ENCODE measurements at places on chromosomes 12 and 14.

- H3K4me3 ChIP-seq: peak overlapping the region; percentile 74
- no peak for DNase-seq
- peaks cover 4% of the 10 kb centered on the region for H3K36me3 ChIP-seq
Measured at GRCh38 chr14:64706119-64706592, 1.9 kb downstream of the PLEKHG3 start.

- peaks cover 30% of the 10 kb centered on the region for H3K36me3 ChIP-seq
- H3K4me1 ChIP-seq: no peaks in the 10 kb centered on the region
- H3K27ac ChIP-seq: no peak overlapping the region
- no peak for DNase-seq
Measured at GRCh38 chr12:109440851-109441490, 36.1 kb downstream of the KCTD10 start.

GRCh38 chr14:87065366-87065765 is 927.6 kb downstream of the GALC start:
- no peak overlapping the region for H3K4me3 ChIP-seq
- H3K4me1 ChIP-seq: no peaks in the 10 kb centered on the region
- H3K27ac ChIP-seq: no peak overlapping the region

DNA sequence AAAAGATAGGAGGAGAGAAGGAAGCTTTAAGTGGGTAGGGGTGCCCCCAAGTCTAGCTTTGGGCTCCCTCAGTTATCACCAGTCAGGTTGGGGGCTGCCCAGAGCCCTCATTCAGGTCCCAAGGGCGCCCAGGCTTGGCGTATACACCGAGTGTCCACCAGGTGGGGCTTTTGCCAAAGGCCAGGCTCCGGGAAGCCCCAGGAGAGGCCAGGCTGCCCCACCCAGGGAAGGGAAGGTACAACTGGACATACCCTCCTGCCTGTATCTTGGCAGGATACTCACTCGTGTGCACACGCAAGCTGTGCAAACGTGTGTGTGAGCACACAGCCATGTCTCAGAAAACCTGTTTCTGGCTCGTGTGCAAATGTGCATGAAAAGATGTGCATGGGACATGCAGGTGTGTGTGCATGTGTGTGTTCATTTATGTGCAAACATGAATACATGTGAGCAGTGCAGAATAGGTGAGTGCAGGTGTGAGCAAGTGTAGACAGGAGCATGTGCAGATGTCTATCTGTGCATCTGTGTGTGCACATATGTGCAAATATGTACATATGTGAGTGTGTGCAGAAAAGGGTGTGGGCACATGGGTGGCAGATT is 103.9 kb upstream of the MYL2 start:
- H3K27ac ChIP-seq: no peak overlapping the region
- H3K4me1 ChIP-seq: no peaks in the 10 kb centered on the region
- H3K4me3 ChIP-seq: no peak overlapping the region

DNA sequence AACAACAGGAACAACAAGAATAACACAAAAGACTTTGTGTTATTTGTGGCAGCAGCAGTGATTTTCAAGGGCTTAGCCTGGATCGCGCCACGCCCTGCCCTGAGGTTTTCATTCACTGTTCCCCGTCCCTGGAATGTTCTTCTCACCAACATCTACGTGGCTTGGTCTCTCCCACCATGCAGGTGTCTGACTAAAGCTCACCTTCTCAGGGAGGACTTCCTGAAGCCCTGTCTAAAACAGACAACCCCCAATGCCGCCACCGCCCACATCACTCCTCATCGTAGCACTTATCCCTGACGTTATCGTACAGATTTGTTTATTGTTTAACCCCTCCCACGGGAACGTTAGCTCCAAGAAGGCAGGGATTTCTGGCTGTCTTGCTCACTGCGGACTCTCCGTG is 40.4 kb downstream of the P2RX4 start:
- H3K27me3 ChIP-seq: no peaks in the 10 kb centered on the region
- no peak overlapping the region for H3K4me3 ChIP-seq
- no peaks in the 10 kb centered on the region for H3K4me1 ChIP-seq
- DNase-seq: no peak

GRCh38 chr14:93207468-93208308 is 632 bp downstream of the UBR7 start:
- H3K4me3 ChIP-seq: peak overlapping the region; percentile 95
- H3K4me1 ChIP-seq: peaks cover 3% of the 10 kb centered on the region
- H3K27ac ChIP-seq: peak overlapping the region; percentile 78
- DNase-seq: peak; percentile 49
- peaks cover 4% of the 10 kb centered on the region for H3K36me3 ChIP-seq
- no peaks in the 10 kb centered on the region for H3K27me3 ChIP-seq

- H3K27ac ChIP-seq: no peak overlapping the region
- peaks cover 5% of the 10 kb centered on the region for H3K4me1 ChIP-seq
- no peaks in the 10 kb centered on the region for H3K27me3 ChIP-seq
- DNase-seq: no peak
- no peaks in the 10 kb centered on the region for H3K36me3 ChIP-seq
Measured at GRCh38 chr12:11753150-11753499, 103.7 kb downstream of the ETV6 start.

- peaks cover 81% of the 10 kb centered on the region for H3K27me3 ChIP-seq
- H3K4me3 ChIP-seq: no peak overlapping the region
- no peaks in the 10 kb centered on the region for H3K36me3 ChIP-seq
- no peak overlapping the region for H3K27ac ChIP-seq
Measured at GRCh38 chr12:116882742-116883141, 1.5 kb upstream of the HRK start.

GRCh38 chr12:19125325-19125724 is 4.2 kb upstream of the PLEKHA5 start:
- no peaks in the 10 kb centered on the region for H3K36me3 ChIP-seq
- no peak overlapping the region for H3K4me3 ChIP-seq
- no peaks in the 10 kb centered on the region for H3K4me1 ChIP-seq

DNA sequence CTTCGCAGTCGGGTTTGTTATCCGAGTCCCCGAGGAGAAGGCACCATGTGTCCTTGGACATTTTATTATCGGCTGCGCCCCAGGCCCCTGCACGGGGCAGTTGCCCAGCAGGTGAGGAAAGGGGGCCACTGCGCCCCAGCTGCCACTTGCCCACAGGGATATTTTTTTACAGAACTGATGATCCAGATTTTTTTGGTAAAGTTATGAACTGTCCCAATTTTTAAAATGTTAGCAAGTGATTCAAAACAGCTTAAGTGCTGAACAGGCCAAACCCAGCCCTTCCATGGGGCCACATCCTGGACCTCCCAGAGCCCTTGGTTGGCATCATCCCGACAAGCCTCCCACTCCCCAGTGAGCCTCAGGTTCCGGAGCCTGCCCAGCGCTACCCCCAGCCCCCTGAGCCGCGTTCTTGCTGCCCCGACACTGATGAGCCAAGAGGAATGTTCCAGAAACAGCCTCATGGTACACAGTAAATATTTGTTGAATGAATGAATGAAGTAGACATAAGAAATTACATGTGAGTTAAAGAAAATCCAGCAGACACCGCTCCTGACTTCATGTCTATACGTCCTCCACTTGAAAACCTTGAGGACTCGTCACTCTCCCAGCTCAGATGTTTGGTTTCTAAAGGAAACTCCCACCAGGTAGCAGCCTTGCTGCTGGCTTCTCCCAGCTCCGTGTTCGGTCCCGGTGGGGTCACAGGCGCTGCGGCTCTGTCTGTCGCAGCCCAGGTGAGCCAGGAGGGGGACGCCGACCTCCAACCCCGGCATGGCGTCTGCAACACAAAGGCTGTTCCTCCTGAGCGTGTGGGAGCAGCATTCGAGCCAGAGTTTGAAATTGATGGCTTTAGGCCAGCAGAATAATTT is 88.5 kb downstream of the ADGRD1 start:
- no peak for DNase-seq
- no peaks in the 10 kb centered on the region for H3K27me3 ChIP-seq
- no peak overlapping the region for H3K27ac ChIP-seq
- no peaks in the 10 kb centered on the region for H3K36me3 ChIP-seq
- H3K4me3 ChIP-seq: no peak overlapping the region

DNA sequence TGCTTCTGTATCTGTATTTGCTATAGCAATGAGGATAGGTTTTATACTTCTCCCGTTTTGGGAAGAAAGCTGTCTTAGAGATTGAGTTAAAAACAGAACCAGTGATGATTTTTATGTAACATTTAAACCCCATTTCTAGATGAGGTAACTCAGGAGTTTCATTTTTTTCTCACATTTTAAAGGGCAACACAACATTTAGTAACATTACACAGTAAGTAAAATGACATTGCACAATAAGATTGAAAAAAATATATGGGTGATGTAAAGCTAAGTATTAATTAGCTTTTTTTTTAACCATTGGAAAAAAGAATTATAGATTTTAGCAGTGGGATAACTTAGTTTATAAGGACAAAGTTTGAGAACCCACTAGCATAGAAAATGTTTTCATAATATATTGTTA is 25.2 kb upstream of the SCFD1 start:
- H3K27ac ChIP-seq: no peak overlapping the region
- no peaks in the 10 kb centered on the region for H3K27me3 ChIP-seq
- DNase-seq: no peak
- H3K4me3 ChIP-seq: no peak overlapping the region
- H3K36me3 ChIP-seq: peaks cover 88% of the 10 kb centered on the region

- H3K27ac ChIP-seq: no peak overlapping the region
- DNase-seq: no peak
- no peak overlapping the region for H3K4me3 ChIP-seq
- H3K27me3 ChIP-seq: no peaks in the 10 kb centered on the region
Measured at GRCh38 chr14:37443461-37443860, 151.6 kb downstream of the FOXA1 start.

DNA sequence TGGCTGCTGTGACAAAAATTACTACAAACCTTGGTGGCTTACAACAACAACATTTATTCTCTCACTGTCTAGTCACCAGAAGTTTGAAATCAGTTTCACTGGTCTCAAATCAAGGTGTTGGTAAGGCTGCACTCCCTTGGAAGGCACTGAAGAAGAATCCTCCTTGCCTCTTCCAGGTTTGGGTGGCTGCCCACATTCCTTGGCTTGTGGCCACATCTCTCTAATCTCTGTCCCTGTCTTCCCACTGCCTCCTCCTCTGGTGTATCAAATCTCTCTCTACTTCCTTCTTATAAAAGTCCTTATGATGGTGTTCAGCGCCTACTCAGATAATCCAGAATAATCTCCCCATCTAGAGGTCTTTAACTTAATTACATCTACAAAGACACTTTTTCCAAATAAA is 31.0 kb downstream of the PLCZ1 start:
- no peaks in the 10 kb centered on the region for H3K27me3 ChIP-seq
- H3K4me1 ChIP-seq: no peaks in the 10 kb centered on the region
- H3K4me3 ChIP-seq: no peak overlapping the region
- H3K27ac ChIP-seq: no peak overlapping the region

GRCh38 chr14:64754685-64755084 is 50.5 kb downstream of the PLEKHG3 start:
- no peaks in the 10 kb centered on the region for H3K27me3 ChIP-seq
- H3K27ac ChIP-seq: no peak overlapping the region
- H3K36me3 ChIP-seq: no peaks in the 10 kb centered on the region
- H3K4me1 ChIP-seq: peaks cover 4% of the 10 kb centered on the region

DNA sequence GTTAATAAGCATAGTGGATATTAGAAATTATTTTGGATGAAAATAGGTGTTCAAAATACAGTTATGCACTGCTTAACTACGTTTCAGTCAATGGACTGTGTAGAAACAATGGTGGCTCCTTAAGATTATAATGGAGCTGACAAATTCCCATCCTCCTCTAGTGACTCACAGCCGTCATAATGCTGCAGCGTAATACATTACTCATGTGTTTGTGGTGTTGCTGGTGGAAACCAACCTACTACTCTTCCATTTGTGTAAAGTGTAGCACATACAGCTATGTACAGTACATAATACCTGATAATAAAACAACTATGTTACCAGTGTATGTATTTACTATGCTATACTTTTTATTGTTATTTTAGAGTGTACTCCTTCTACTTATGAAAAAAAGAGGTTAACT is 111.2 kb upstream of the TMCC3 start:
- DNase-seq: no peak
- H3K27me3 ChIP-seq: no peaks in the 10 kb centered on the region
- no peak overlapping the region for H3K27ac ChIP-seq
- H3K4me3 ChIP-seq: no peak overlapping the region

- no peaks in the 10 kb centered on the region for H3K4me1 ChIP-seq
- H3K36me3 ChIP-seq: no peaks in the 10 kb centered on the region
- DNase-seq: no peak
- no peak overlapping the region for H3K4me3 ChIP-seq
- H3K27ac ChIP-seq: no peak overlapping the region
Measured at GRCh38 chr14:44896275-44897040, 65.3 kb downstream of the KLHL28 start.

GRCh38 chr14:51999084-51999483 is 9.7 kb downstream of the RTRAF start:
- no peak overlapping the region for H3K4me3 ChIP-seq
- DNase-seq: no peak
- peaks cover 100% of the 10 kb centered on the region for H3K36me3 ChIP-seq
- no peaks in the 10 kb centered on the region for H3K27me3 ChIP-seq
- H3K4me1 ChIP-seq: peaks cover 2% of the 10 kb centered on the region
- no peak overlapping the region for H3K27ac ChIP-seq

DNA sequence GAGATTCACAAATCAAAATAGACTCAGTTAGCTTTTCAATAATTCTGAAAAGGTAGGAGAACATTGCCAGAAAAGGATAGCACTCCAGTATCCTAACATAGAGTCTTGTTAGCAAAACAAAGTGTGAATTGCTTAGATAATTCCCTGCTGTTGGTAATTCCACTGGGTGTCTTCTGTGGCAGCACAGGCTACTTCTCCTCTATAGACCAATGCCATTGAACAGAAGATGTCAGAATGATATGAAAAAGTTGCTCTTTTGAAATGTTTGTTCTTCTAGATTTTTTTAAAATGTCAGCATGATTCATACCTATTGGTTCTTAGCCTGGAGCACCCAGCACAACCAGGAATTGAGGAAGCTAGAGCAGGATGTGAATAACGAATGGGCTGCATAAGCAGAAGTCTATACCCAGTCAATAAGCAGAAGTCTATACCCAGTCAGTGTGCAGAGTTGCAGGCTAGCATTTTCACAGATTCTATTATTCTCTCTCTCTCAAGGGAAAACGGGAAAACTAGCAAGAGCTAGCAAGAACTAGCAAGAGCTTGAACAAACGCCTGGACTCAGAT is 112.8 kb downstream of the SYT1 start:
- H3K4me3 ChIP-seq: no peak overlapping the region
- H3K36me3 ChIP-seq: no peaks in the 10 kb centered on the region
- H3K27ac ChIP-seq: no peak overlapping the region
- H3K27me3 ChIP-seq: no peaks in the 10 kb centered on the region
